ENCODE measurements at places on chromosomes 16 and 17. TPM values are rescaled to one million over a fixed set of nuclear protein-coding genes. Genes with fewer than 3 reads are reported as not detected.

Gene HEATR9
- not detected for total RNA-seq

Gene FAM171A2
- 0.24 TPM for total RNA-seq

Gene KRT25
- not detected for total RNA-seq

Gene TMEM92
- 0.37 TPM for total RNA-seq

Gene C16orf92
- total RNA-seq, result not detected

Gene SOX15
- 0.35 TPM for total RNA-seq

Gene PDILT
- not detected for total RNA-seq

Gene PRSS21
- 0.60 TPM for total RNA-seq

Gene UNC119
- total RNA-seq, result 11.7 TPM

Gene B3GNT9
- 1.8 TPM for total RNA-seq

Gene MMP28
- 0.82 TPM for total RNA-seq

Gene ARL17A
- 3.5 TPM for total RNA-seq

Gene PARD6A
- 18.2 TPM for total RNA-seq

Gene CD300E
- total RNA-seq, result 1.3 TPM

Gene CCL16
- total RNA-seq, result not detected

Gene PRRT2
- 0.42 TPM for total RNA-seq

Gene MYH4
- total RNA-seq, result not detected

Gene DNAJA3
- total RNA-seq, result 21.0 TPM

Gene RAB40B
- 4.5 TPM for total RNA-seq

Gene ABCC11
- total RNA-seq, result 0.35 TPM

Gene SEZ6
- total RNA-seq, result 0.23 TPM

Gene ZC3H7A
- 32.9 TPM for total RNA-seq

Gene KRTAP4-9
- not detected for total RNA-seq

Gene TEX19
- total RNA-seq, result not detected

Gene NAGS
- total RNA-seq, result 0.98 TPM

Gene HID1
- 76.7 TPM for total RNA-seq

Measured in pancreas (tissue), 10 donors.